ENCODE measurements at places on chromosomes 3 and 15.

DNA sequence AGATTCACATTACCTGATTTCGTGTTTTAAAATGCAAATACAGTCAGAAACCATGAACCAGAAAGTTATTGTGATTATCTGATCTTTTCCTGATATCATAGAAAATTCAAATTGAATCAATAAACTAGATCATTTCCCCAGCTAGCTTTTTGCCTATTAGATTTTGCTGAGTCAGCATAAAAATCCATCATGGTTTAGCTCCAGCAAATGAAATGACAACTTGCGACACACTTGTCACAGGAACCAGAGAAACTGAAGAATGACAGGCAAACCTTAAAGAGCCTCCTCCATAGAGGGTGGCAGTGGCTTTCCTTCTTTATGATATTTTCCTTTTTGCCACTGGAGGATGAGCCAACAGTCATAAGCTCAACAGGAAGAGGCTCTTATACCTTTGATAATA lies 30.6 kb upstream of the TMEM108 start:
- no peak for DNase-seq

- DNase-seq, result no peak
Observed at GRCh38 chr3:110743202-110743601, 328.4 kb upstream of the NECTIN3 start.

DNA sequence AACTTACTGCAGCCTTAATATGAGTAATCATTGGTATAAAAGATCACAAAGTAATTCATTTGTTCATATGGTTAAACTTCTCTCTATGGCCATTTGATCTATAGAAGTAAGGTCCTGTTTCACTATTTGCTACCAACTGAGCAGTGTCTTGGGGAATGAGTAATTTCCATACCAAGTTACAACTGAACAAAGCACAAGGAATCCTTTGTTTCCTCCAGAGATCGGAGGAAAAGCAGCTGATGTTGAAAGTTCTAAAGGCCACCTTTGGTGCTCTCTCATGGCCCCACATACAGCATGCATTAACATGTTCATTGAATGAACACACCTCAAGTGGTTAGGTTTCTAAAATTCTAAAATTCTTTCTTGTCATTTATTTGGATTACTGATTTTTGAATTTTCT lies 7.1 kb upstream of the CNTN3 start:
- no peak for DNase-seq

DNA sequence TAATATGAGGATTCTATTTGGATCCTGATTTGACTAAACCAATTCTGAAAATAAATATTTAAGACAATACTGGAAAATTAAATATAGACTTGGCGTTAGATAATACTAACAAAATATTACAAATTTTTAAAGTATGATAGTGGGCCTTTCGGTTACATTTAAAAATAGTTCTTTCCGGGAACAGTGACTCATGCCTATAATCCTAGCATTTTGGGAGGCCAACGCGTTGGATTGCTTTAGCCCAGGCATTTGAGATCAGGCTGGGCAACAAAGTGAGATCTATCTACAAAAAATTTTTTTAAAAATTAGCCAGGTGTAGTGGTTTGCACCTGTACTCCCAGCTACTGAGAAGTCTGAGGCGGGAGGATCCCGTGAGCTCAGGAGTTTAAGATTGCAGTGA lies 30.3 kb upstream of the GADL1 start:
- no peak for DNase-seq

DNA sequence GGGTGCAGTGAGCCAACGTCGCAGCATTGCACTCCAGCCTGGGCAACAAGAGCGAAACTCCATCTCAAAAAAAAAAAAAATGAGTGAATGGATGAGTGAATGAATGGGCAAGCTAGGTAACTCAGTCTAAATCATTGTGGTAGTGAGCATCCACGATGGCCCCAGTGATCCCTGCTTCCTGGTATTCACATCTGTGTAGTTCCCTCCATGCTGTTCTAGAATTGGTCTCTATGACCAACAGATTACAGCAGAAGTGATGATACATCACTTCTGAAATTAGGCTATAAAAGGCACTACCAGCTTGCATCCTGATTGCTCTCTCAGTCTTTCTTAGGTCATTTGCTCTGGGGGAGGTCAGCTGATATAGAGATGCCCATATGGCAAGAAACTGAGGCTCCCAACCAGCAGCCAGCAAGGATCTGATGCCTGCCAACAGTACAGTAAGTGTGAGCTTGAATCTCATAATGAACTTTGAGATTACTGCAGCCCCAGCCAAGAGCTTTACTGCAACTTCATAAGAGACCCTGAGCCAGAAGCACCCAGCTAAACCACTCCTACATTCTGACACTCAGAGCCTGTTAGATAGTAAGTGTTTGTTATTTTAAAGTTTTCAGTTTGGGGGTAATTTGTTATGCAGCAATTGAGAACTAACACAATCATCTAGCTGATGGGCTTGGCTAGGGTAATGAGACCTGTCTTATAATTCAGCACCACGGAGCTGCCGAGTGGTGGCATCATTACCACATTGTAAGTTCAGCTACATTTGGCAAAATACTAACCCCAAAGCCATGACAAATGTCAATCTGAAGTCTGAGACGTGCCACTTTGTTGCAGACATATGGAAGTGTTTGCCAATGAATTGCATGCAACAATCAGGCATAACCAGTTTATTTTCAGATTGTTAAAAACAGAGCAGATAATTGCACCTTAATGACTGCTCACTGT lies 53.0 kb downstream of the KLHL6 start:
- no peak for DNase-seq

DNA sequence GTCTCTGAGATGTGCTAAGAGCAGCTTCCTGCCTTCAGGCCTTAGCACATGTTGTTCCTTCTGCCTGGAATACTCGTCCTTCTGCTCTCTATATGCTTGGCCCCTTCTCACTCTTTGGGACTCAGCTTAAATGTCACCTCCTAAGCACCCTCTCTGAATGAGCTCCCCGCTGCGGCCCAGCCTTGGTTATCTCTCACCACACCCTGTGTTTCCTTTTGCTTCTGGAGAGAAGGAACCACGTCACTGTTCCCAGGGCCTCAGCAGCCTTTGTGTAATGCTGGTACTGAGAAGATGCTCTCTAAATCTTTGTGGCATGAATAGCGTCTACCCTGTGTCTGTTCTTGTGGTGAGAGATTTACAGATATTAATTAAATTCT lies 2.2 kb downstream of the FAH start:
- no peak for DNase-seq

DNA sequence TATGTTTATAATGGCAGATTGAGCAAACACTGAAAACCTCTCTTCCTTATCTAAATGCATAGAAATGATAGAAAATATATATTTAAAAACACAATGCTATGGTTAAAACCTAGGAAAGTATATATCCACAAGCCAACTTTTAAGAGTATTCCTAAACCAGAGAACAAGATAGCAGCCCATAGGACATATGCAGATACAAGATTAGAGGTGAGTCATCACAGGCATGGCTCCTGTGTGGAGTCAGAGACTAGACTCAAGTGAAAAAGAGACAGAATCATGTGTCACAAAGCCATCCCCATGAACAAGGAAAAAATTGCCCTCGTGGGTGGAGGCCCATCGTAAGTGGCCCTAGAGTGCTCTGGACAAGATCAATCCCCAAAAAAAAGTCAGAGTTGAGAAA lies 199.4 kb upstream of the PPP2R3A start:
- no peak for DNase-seq

DNA sequence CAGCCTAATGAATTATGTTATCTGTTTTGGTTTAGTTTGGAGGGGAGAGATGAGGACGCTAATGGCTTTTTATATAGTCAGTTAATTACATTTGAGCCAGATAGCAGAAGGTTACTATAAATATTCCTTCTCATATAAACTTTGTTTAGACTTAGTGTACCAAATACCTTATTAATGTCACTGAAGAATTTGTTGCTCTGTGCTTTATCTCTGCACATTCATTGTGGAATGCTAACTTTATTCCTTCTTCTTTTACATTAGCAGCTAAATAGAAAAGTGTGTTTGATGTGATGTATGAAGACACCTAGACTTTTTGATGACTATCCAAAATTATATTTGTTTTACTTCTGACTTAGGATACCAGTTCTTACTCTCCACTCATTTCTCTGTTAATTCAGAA lies 105.2 kb downstream of the EPHA3 start:
- DNase-seq, result no peak

- DNase-seq, result no peak
Observed at GRCh38 chr3:42631620-42632019, 21.9 kb upstream of the ZBTB47 start.

GRCh38 chr3:195537995-195538394 lies 5.1 kb downstream of the PPP1R2 start:
- DNase-seq, result no peak
